ENCODE measurements at places on chromosomes 16 and 17.

- DNase-seq, result no peak
Observed at GRCh38 chr16:22141767-22142166, 20.5 kb upstream of the SDR42E2 start.

DNA sequence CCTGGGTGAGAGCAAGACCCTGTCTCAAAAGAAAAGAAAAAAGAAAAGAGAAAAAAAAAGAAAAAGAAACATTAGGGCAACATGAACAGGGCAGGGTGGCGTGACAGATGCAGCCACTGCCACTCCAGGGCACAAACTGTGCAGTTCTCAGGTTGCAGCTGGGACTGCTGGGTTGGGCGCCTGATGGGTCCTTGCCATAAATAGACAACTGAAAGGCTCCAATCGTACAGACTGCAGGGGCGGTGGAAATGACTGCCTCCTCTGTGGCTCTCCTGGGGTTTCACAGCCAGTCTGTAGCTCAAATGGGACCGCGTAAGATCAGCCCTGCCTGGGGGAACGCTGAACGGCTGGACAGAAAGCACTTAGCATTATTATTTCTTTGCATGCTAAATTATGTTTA, 130.7 kb downstream of the CPPED1 start:
- DNase-seq, result no peak

DNA sequence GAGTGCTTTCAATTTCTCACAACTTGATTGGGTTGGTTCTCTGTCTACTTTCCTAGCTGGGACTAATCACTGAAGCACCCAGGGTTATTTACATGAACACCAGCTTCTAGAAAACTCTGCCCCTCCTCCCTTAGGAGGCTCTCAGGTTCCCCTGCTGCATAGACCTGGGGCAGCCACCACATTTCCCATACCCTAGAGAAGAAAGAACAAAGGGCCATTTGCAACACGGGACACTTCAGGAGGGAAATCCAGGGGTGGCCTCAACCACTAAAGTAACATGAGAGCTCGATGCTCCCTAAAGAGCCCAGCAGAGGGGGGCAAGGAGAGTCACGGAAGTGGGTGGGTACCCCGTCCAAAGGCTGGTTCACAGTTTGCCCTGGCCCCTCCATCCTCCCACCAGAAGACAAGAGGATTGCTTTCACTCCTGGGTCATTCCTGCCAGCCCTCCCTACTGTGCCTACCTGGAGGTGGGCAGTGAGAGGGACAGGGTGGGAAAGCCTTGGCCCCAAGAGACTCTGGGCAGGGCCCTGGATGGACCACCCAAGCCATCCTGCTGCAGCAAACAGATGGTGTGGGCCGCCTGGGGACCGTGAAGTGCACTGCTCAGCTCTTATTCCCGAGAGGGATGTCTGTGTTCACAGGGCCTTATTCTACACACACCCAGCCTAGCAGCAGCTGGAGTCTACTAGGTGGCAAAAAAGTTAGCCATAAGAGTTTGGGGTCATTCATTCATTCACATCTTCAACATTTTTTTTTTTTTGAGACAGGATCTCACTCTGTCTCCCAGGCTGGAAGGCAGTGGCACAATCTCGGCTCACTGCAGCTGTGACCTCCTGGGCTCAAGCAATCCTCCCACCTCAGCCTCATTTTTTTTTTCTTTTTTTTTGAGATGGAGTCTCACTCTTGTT, 392.1 kb downstream of the SOX9 start:
- DNase-seq, result no peak

DNA sequence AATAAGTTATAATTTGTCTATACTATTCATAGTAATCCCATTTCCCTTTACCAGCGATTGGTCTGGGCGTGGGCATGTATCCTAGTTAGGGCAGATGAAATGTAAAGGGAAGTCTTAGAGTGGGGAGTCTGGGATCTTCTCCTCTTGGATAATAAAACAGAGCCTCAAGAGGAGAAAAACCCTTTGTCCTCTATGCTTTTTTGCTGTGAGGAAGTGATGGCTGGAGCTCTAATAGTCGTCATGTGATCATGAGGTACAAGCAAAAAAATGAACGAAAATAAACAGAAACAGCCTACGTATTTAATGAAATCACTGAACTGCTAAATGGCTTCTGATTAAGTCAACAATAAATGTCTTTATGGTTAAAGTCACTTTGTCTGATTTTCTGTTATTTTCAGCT, 26.8 kb downstream of the EFCAB5 start:
- DNase-seq, result no peak

DNA sequence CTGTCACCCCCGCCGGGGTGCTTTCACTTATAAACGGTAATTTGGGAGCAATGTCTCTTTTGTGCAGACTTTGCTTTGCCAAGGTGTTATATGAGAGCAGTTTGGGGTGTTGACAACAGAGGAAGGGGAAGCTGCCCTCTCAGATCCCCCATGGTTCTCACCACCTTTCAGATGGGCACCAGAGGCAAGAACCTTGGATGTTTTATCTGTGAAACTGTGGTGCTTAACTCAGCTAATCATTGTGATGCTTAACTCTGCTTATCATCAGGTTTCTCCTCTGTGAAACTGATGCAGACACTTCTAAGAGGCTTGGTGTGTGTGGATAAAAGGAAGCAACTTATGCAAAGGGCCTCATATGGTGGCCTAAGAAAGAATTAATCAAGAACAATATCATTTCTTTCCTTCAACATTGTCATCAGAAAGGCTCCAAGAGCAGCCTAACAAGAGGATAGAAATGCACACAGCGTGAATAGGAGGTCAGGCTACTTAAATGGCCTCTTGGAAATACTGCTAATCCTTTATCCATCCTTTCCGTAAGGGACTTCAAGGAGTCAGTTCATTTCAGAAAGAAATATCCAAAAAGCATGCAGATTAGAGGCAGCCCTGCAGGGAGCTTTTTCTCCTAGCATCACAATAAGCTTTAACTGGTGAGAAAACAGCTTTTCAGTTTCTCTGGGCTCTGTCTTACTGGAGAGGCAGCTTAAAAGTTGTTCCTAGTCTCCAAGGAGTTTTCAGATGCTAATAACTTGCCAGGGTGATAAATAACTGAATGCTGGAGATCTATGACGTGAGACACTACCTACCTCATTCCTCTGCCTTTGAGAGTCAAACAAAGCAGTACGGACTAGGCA, 55.1 kb upstream of the CLEC3A start:
- no peak for DNase-seq

DNA sequence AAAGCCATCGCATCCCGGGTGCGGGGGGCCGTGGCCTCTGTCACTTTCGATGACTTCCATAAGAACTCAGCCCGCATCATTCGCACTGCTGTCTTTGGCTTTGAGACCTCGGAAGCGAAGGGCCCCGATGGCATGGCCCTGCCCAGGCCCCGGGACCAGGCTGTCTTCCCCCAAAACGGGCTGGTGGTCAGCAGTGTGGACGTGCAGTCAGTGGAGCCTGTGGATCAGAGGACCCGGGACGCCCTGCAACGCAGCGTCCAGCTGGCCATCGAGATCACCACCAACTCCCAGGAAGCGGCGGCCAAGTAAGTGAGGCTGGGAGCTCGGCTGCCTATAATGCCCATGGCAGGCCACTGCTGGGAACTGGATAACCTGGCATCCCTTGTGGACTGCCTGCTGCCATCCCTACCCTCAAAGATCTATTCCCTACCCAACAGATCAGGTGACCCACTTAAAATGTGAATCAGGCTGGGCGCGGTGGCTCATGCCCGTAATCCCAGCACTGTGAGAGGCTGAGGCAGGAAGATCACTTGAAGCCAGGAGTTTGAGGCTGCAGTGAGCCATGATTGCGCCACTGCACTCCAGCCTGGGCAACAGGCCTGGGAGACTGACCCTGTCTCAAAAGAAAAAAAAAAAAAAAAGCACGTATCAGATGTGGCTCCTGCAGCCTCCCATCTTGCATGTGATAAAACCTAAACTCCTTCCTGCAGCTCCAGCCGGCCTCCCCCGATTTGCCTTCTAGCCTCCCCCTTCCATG, 18.3 kb downstream of the CDIPT start:
- DNase-seq, result no peak

GRCh38 chr16:71296584-71297340, 7.6 kb upstream of the CMTR2 start:
- DNase-seq, result no peak

DNA sequence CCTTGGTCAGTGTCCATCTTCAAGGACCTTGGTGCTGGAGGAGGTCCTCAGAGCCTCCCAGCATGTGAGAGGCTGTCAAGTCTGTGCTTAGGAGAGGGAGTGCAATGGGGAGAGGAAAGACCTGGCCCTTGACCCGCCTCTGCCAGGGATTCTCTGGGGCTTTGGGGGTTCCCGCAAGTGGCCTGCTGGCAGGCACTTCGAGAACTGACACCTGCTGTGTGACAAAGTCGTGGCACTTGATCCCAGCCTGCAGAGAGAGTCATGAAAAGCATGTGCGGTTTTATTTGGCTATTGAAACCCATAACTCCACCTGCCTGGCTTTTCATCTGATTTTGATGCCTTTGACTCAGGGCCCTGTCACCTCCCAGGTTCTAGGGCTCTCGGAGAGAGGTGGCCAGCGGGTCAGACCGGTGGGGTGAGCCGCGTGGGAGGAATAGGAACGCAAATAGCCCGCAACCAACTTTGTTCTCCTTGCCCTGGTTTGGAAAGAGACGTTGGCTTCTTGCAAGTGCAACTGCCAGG, 42.8 kb upstream of the GSE1 start:
- DNase-seq, result no peak

- no peak for DNase-seq
Observed at GRCh38 chr16:57133031-57133430, 40.6 kb downstream of the CPNE2 start.

- no peak for DNase-seq
Observed at GRCh38 chr17:37305406-37305905, 70.3 kb upstream of the C17orf78 start.

Measured in stimulated activated CD8-positive, alpha-beta memory T cell treated with anti-CD3 and anti-CD28 coated beads, Interleukin-4, amount 100 ng/mL, for 4 hours (primary cell).